Uterus (tissue), 4 donors: ENCODE measurements at places on chromosomes 6 and 20.

GRCh38 chr6:54020334-54020733 lies 90.9 kb upstream of the MLIP start:
- no peak for DNase-seq

DNA sequence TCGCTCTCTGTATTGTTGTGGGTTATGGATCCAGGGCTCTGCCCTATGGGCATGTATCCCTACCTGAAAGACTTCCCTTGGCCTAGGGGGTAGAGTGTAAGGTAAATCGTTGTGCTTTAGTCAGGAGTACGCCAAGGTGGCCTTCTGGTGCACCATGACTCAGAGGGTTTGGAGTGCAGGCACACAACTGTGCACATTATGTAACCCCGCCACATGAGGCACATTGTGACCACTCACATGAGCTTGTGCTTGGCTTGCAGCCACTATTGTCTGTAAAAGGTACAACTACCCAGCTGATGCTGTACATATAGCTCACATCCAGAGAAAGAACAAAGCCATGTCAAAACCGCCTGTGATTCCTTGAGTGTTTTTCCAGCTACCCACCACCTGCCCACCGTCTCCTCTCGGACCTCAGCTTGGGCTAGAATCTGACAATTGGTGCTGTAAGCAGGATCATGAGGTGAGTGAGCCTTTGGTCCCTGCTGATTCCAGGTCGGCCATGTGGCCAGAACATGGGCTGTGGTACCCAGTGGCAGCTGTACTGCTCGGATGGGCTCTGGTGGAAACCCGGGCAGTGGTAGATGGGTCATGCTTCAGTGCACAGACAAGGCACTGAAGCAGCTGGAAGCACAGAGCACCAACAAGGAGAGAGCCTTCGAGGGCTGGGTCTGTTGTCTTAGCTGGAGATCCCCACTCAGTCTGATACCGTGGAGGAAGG lies 33.8 kb downstream of the HDDC2 start:
- DNase-seq, result no peak

DNA sequence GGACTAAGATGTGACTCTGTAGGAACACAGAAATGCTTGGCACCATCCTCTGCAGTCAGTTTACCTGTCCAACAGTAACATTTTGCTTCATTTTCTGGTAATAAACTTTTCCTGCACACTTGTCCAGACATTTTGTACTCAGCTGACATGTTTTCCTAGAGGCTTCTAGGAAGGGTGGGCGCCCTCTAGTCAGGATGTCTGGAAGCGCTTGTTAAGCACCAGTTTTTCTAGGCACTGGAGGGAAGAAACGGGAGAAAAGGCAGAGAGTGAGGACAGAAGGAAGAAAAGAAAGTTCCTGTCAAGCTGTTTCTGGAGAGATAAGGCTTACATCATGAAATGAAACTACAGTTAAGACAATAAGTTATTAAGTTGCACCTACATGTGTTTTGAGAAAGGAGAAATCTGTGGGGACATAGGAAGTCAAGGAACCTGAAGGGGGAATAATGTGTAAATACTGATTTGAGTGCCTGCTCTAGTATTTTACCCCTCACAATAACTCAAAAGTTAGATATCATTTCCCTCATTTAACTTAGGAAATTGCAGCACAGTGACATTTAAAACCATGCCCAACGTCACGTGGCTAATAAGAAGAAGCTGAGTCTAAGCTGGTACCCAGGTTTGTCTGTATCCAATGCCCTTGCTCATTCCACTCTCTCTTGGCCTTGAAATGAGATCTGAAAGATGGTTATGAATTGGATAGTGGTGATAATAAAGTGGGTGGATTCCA lies 42.7 kb upstream of the TNFRSF21 start:
- DNase-seq, result no peak

GRCh38 chr6:45818655-45819054 lies 197.0 kb downstream of the CLIC5 start:
- no peak for DNase-seq

GRCh38 chr6:6820641-6821238 lies 232.2 kb downstream of the LY86 start:
- no peak for DNase-seq

GRCh38 chr6:20439558-20439957 lies 37.9 kb downstream of the E2F3 start:
- DNase-seq, result no peak

DNA sequence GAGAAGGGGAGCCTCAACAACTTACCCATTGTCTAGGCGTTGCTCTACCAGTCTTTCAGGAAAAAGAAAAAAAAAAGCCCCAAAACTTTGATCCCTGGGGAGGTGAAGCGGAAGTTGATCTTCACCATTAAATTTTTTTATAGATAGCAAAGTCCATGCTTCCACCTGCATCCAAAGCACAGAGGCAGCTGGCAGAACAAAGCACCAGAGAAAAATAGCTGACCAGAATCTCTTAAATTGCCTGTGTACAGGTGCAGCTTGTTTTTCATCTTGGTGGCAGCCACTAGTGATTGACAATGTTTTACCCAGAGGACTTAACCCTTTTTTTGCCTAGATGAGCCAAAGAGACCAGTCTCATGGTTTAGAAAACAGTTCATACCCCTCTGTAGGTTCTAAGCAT lies 86.0 kb downstream of the MYB start:
- DNase-seq, result no peak

DNA sequence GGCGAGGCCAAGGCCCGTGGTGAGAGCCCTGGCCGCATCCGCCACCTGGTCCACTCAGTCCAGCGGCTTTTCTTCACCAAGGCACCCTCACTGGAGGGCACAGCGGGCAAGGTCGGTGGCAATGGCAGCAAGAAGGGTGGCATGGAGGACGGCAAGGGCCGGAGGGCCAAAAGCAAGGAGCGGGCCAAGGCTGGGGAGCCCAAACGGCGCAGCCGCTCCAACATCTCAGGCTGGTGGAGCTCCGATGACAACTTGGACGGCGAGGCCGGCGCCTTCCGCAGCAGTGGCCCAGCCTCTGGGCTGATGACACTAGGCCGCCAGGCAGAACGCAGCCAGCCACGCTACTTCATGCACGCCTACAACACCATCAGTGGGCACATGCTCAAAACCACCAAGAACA lies 109.2 kb upstream of the MYL9 start:
- no peak for DNase-seq

DNA sequence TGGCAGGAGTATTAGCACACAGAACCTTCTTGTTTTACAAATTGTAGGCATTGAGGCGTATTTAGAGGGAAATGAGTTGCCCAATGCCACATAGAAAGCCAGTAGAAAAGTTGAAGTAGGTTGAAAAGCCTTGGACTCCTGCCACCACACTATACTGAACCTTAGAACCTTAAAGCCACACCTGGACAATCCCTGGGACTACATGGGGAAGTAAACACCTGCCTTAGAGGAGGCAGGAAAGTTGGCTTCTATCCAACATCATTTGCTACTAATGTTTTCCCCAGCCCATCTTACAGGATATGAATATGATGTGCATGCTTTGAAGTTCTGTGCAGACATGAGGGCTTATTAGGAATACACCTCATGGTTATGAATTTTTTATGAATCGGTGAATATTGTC lies 5.3 kb upstream of the EPPIN start:
- no peak for DNase-seq

GRCh38 chr20:46797206-46797605 lies 87.8 kb downstream of the SLC2A10 start:
- no peak for DNase-seq

DNA sequence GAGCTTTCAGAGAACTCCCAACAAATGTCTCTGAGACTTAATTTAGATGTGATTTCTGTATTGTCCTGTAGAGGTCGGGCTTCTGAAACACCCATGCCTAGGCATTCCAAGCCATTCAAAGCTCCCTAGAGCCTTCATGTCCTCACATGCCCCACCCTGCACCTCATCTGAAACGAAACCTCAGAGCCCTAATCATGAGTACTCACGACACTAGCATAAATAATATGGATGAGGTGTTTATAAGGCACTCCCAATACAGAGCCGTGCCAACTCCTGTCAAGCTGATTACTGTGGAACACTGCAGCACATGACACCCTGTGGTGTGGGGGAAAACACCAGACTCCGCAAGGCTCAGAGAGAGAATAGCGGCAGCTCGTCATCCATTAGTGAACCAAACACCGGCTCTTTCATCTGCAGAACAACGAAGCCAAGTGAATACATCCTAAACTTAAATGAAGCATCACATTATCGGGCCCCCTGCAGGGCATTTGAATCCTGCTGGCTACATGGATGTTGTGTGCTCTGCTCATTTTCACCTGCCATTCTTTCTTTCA lies 83.8 kb downstream of the FNDC1 start:
- DNase-seq, result no peak

GRCh38 chr6:31836474-31837368 lies 9.2 kb downstream of the HSPA1B start:
- DNase-seq, result no peak

- no peak for DNase-seq
These were observed 62.2 kb downstream of the MYLK4 start for GRCh38 chr6:2688401-2689064.

GRCh38 chr6:33642897-33643296 lies 21.8 kb downstream of the ITPR3 start:
- no peak for DNase-seq

GRCh38 chr6:136523196-136523595 lies 27.0 kb downstream of the MAP7 start:
- DNase-seq, result no peak

DNA sequence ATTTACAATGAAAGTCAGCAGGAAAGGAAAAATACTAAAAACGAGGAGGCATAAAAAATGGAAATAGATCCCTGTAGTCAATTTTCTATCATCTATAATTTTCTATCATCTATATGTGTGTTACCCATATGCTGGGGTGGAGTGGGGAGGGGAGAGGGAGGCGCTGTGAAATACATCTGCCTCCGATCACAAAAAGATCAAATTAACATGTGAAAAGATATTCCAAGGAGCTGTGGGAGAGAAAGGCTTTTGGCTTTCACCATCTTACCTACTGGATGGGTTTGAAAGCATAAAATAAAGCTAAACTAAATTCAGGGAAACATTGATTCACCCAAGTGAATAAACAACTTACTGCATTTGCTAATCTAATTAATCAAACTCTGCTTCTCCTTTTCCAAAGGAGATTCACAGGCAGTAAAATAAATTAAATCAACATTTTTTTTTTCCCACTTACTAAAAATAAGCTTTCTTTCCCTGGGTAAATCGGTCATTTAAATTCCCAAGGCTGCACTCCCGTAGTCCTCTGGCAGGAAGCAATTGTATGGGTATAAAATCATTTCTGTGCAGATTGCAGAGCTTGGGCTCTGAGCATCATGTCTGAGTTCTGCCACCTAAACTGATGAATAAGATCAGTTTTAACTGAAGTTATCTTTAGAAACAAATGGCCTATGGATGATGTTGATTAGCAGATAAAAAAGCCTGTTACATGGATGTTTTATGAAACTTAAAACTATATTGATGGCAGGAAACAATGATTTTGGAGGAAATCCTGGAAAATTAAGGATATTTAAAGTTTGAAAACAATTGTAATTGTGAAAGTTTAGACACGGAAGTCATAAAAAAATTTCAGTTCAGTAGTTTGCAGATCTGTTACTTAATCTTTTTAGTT lies 147.9 kb downstream of the SOX4 start:
- no peak for DNase-seq

DNA sequence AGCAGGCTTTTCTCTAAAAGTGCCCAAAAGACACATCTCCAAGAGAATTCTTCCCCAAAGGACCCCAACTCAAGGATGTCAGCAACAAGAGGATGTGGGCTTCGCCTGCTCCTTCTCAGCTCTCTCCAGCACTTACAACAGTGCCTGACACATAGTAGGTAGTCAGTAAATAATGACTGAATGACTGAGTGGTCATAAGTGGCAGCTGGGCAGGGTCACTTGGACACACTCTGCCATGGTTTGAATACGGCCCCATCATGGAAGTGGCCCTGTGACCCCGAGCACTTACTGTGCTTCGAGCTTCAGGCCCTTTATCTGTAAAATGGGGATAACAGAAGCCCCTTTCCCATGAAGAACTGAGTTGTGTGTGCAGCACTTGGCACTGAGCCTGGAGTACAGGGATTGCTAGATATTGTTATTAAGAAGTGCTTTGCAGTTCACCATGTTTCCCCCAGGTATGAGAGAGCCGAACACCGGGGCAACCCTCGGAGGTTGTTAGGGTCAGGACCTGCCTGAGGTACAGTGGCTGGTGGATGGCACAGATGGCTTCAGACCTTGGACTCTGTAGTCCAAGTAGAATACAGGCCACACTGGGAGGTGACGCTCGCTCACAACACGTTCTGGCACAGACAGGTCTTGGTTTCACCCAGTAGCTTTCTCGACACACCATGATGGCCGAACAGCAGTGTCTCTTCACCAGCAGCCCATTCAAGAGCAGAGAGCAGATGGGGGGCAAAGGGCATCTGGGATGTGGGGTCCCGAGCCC lies 56.0 kb downstream of the NOL4L start:
- no peak for DNase-seq

- no peak for DNase-seq
These were observed 54.5 kb downstream of the PLCG1 start for GRCh38 chr20:41191562-41192500.

- no peak for DNase-seq
These were observed 214.8 kb upstream of the RREB1 start for GRCh38 chr6:6892744-6893583.

DNA sequence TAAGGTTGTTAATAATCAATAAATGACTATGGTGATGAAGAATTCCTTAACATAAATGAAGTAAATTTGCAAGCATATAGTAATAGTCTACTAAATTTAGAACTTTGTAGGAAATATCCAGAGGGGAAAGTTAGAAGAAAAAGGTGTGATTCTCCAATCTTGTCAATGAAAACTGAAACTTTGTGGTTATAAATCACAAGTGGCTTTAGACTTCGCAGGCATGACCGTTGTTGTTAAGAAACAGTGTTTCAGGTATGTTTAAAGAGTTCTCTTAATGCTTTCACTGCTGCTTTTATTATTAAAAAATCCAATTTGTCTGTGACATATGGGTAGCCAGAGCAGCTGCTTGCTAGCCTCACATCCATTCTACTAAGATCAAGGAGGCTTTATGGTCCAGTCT lies 475.6 kb upstream of the ADGRB3 start:
- DNase-seq, result no peak

DNA sequence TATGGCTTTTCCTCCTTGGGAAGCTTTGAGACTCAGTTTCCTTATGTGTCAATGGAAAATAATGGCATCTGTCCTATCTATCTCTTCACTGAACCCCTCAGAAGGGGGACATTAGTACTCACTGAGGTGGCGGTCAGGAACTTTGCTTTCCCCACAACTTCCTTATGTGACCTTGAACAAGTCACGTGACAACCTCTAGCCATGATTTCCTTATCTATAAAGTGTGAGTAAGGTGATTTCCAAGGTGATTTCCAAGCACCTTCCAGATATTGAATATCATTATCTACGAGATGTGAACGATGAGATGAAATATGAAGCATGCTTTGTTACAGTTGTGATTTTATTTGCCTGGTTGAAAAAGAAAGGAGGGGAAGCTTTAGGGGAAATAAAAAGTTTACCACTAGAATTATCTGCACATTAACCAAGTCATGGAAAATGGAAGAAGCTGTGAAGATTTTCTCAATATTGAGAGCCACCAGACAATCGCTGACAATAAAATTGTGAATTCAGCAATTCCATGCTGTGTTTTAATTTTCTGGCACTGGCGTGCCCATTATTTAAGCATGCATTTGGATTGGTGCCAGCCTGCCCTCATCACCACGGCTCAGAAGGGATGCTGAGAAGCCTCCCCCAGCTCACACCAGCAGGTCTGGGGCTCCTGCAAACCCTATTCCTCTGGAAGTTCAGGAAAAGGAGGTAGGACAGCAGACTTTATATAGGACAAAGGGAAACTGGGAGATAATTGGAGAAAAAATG lies 255.3 kb downstream of the CD83 start:
- no peak for DNase-seq
